ENCODE measurements at places on chromosomes 13 and 19. TPM values are rescaled to one million over a fixed set of nuclear protein-coding genes. Genes with fewer than 3 reads are reported as not detected.

Gene ZNF823
- total RNA-seq = 16.1 TPM

Gene GZMM
- not detected for total RNA-seq

Gene CEACAM7
- total RNA-seq = 3.4 TPM

Gene ZNF497
- 8.7 TPM for total RNA-seq

Gene CYP2F1
- total RNA-seq = 0.77 TPM

Gene BRSK1
- 32.5 TPM for total RNA-seq
